ENCODE measurements at places on chromosomes 12 and 14. TPM values are rescaled to one million over a fixed set of nuclear protein-coding genes. Genes with fewer than 3 reads are reported as not detected.

The AVPR1A gene
- total RNA-seq = not detected

The KIF5A gene
- 0.47 TPM for total RNA-seq

The CLEC4D gene
- total RNA-seq = not detected

The MDGA2 gene
- total RNA-seq = not detected

GRCh38 chr14:54177641-54178621 lies 218.9 kb upstream of the CDKN3 start:
- no peak overlapping the region for H3K4me3 ChIP-seq
- DNase-seq = no peak
- peaks cover 15% of the 10 kb centered on the region for H3K27me3 ChIP-seq
- H3K27ac ChIP-seq = no peak overlapping the region
- no peaks in the 10 kb centered on the region for H3K36me3 ChIP-seq

DNA sequence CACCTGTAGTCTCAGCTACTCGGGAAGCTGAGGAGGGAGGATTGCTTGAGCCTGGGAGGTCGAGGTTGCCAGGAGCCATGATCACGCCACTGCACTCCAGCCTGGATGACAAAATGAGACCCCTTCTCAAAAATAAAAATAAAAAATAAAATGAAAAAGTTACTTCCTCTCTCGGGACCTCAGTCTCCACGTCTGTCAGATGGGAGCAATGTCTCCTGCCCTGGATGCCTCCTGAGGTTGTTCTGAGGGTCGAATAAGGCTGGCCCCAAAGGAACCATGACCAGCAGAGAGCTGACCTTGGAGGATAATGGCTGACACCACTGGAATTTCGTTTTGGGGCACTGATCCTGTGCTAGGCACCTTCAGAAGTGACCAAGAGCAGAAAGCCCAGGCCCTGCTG lies 13.6 kb upstream of the RCOR1 start:
- no peak overlapping the region for H3K27ac ChIP-seq
- H3K4me1 ChIP-seq = peaks cover under 1% of the 10 kb centered on the region
- H3K27me3 ChIP-seq = no peaks in the 10 kb centered on the region

- no peak overlapping the region for H3K27ac ChIP-seq
- H3K4me1 ChIP-seq = no peaks in the 10 kb centered on the region
Observed at GRCh38 chr14:81247271-81247766, 26.6 kb upstream of the GTF2A1 start.

DNA sequence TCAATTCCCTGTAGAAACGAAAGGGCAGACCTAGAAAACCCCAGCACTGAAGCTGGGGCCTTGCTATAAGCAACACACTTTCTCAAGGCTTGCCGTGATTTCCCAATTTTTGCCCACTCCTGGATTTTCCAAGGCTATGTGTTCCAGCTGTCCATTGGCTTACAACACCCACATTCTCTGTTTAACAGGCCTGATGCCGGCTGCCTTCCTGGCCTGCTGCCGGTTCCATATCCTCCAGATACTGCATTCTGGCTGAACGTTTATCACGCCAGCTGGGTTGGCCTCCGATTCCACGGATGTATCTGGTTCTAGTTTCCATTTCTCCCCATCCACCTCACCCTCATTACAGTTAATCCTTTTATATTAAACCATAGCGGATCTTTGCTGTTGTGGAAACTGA lies 2.0 kb upstream of the PCNX1 start:
- peaks cover 1% of the 10 kb centered on the region for H3K36me3 ChIP-seq
- no peaks in the 10 kb centered on the region for H3K27me3 ChIP-seq
- DNase-seq = no peak
- H3K27ac ChIP-seq = no peak overlapping the region

DNA sequence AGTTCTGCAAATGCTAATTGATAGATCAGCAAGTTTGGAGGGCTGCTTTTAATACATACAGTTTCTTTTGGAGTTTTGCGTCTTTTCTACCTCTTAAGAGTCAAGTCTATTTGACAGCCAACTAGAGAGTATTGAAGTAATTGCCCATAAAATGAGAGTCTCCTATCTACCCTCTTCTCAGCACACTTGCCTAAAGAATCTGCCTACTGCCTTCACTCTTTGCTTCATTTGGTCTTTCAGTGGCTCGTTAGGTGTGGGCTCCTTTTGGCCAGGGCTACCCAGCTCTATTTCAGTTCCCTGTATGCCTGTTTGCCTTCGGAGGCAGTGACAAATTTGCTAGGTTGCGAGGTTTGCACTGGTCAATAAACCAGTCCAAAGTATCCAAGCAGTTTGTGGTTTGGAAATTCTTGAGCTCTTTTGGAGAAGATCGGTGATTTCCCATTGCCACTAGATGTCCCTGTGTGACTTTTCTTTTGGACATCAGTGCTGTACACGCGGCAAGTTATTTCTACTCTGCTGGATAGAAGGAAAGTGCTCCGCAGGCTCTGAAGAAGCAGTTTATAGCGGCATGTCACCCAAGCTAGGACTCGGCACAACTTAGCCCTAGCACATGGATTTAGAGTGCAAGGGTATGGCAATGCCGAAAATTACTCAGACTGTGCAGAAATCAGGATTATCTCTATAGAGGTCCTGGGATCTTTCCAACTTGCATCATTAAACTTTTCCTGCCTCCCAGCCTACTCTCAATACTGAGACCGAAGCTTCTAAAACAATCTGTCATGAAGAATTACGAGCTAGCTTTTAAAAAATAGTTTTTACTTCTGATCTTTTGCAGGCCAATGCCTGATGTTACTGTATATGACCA lies 38.6 kb downstream of the MGST1 start:
- no peak overlapping the region for H3K27ac ChIP-seq
- H3K27me3 ChIP-seq = no peaks in the 10 kb centered on the region
- H3K4me3 ChIP-seq = no peak overlapping the region
- H3K4me1 ChIP-seq = no peaks in the 10 kb centered on the region

- no peak overlapping the region for H3K4me3 ChIP-seq
- no peak overlapping the region for H3K27ac ChIP-seq
- H3K27me3 ChIP-seq = no peaks in the 10 kb centered on the region
- H3K4me1 ChIP-seq = no peaks in the 10 kb centered on the region
- no peaks in the 10 kb centered on the region for H3K36me3 ChIP-seq
Observed at GRCh38 chr14:101351146-101351545, 210.1 kb upstream of the DIO3 start.

DNA sequence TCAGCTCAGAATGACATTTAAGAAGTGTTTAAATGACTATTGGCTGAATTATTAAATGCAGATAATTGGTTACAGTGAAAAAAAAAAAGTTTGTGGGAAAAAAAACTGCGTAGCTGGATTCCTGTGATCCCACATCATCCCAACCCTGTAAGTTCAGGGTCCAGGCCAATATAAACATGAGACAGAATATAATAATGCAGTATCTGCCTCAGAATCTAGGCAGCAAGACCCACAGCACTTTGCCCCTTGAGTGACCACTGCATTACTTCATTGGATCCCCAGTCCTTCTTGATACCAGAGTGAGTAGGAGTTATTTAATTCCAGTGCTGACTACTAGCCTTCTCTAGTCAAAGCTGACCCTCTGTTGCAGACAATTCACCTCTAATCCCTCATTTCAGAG lies 272.6 kb downstream of the CCER1 start:
- H3K27me3 ChIP-seq = no peaks in the 10 kb centered on the region
- no peaks in the 10 kb centered on the region for H3K36me3 ChIP-seq
- H3K4me3 ChIP-seq = no peak overlapping the region

- H3K4me1 ChIP-seq = peaks cover 60% of the 10 kb centered on the region
- no peak overlapping the region for H3K4me3 ChIP-seq
- no peaks in the 10 kb centered on the region for H3K27me3 ChIP-seq
Observed at GRCh38 chr14:68822132-68822651, 29.3 kb upstream of the ZFP36L1 start.

DNA sequence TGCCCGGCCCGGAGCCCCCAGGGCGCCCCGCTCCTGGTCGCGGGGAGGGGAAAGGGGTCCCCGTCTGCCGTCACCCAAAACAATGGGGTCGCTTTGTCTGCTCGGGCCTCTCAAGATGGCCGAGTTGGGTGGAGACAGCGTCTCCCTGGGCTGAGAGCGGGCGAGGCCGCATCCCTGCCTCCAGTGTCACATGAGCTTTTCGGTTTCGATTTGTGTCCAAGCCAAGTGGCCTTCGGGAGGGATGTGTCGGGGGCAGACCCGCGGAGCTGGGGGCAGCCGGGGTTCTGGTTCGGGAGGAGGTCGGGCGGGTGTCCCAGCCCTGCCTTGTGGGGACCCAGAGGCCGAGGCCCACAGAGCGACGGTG lies 790 bp downstream of the DYNC1H1 start:
- H3K4me1 ChIP-seq = peaks cover 41% of the 10 kb centered on the region
- peak overlapping the region; percentile 86 for H3K4me3 ChIP-seq
- DNase-seq = peak; percentile 36
- H3K36me3 ChIP-seq = peaks cover 17% of the 10 kb centered on the region

- DNase-seq = no peak
- no peaks in the 10 kb centered on the region for H3K36me3 ChIP-seq
- no peak overlapping the region for H3K27ac ChIP-seq
- peaks cover under 1% of the 10 kb centered on the region for H3K27me3 ChIP-seq
- no peak overlapping the region for H3K4me3 ChIP-seq
Observed at GRCh38 chr12:94495445-94496115, 35.9 kb upstream of the CEP83 start.

Data from CD4-positive, alpha-beta T cell (primary cell).